ENCODE measurements at places on chromosomes 1 and 21.

- no peak for DNase-seq
These were observed 31.9 kb downstream of the NEK2 start for GRCh38 chr1:211643324-211644212.

GRCh38 chr1:53379662-53380002, 51.8 kb upstream of the LRP8 start:
- DNase-seq: no peak

GRCh38 chr1:159646687-159647086, 59.1 kb downstream of the APCS start:
- no peak for DNase-seq

DNA sequence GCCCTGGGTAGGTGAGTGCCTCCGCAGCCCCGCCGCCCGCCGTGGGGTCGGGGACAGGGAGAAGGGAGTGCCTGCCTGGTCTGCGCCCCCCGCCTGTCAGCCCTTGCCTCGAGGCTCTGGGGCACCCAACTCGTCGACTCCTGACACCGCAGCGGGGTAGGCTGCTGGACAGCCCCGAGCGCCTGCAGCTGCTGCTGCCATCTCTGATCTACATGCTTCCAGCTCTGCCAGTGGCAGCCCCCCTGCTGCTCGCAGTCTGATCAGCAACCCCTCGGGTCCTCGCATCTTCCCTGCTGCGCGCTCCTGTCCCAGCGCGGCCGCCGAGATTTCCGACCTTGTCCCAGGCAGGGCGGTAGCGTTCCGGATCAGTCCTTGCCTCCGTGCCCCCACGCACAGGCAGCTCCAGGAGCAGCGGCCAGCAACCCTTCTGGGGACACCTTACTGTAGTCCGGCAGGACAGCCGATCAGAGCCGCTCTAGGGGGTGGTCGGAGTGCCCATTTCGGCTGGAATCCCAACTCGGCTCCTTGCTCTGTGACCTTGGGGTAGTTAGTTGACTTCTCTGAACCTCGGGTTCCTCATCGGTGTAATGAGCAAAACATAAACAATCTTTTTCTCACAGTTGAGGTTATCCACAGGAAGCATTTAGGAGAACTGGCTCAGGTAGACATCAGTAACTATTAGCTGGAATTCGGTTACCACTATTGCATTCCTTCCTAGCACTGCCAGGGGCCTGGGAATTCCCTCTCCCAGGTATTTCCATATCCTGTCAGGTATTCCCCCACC, 540 bp downstream of the BCAN start:
- no peak for DNase-seq

DNA sequence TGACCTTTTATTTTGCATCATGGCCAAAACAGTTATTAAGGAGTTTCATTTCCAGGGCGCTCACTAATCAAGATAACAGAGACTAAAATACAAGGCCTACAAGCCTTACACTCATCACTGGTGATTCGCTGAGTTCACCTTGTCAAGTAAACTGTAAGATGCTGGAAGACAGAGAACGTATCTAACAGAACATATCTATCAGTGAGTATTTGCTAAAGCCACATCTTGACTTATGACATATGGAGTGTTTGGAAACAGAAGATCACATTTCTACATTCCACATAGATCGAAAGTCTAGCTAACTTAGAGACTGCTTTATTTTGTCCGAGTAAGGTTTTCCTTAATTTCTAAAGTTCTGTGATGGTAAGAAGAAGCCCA, 506.5 kb downstream of the SMYD3 start:
- DNase-seq: no peak

DNA sequence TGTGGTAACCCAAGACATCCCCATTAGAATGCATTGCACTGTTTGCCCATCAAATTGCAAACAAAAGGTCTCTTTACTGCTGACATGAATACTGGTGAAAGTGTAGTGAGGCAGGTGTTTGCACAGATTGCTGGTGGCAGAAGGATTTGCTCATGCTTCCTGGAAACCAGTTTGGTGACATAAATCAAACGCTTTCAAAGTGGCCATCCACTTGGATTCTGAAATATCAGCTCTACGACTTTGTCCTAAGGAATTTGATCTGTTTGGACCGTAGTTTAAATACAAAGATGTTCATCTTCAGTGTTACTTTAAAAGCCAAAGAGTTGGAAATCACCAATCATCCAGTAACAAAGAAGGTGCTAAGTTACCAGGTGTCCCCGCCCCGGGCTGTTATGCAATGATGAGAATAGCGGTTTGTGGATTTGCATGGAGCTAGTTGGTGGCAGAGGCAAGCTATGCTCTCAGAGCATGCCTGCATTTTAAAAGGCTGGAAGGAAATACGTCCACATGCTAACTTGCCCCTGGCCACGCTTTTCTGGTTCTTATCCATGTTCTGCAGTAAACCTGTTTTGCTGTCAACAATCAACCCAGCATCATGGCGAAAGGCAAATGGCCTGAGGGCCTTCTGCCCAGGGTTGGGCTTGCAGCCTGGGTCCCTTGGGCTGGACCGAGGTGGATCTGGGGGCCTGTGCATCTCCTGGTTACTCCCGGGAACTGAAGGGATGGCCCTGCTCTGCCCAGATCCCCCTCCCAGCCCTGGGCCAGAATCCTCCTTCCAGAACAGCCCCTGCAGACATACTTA, 49.2 kb downstream of the UMODL1 start:
- DNase-seq: no peak

DNA sequence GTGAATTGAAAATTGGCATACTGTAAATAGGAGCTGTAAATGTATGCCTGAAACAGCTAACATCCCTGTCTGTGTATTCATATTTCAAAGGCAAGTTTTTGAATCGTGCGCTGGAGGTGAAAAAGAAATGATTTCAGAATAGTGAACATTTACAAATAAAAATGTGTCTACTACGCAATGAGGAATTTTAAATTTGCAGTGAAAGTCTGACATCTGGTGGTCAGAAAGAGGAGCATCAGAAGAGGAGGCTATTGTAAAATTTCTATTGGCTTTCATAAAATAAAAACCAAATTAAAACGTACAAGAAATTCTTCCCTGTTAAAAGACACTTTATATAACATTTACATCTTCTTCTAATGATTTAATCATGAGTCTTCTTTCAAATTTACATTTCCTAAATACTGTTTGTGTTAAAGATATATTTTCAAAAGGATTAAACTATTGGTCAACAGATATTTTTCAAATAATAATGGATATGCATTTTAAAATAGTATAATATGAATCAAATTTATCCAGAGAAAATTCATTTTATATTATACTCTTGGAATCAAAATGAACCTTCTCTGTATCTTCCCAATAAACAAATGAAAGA, 113.7 kb upstream of the RRP15 start:
- DNase-seq: no peak

GRCh38 chr1:201841265-201841912, 12.4 kb downstream of the IPO9 start:
- no peak for DNase-seq

DNA sequence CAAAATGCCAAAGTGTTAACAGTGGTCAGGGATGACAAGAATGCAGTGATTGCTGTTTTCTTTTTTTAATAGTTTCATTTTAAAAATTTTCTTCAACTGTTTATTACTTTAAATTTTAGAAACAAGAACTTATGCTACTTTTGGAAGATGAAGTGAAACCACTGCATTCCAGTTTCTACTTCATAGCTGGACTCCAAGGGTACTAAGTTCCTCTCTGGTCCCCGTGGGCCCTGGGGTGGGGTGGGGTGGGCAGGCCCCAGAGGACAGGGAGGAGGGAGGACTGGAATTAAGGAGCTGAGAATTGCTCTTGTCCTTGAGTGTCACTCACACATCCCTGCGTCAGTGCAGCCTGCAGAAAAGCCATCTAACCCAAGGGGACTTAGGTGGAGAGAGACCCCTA, 97.3 kb downstream of the RAVER2 start:
- DNase-seq: no peak

DNA sequence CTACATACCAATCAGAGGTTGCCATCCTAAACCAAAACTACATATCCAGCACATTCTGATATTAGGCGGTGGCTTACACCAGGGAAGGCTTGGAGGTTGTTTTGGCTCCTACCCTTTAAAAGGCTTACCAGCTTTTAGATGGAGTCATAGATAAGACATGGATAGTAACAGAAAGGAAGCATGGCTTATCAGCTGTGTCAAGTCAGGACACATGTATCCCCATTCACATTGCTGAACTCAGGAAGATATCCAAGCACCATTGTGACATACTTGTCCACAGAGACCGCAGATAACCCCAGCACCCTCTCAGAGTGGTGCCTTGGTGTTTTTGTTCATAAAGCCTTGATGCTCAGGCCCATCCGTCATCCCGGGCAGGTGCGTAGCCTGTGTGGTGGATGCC, 39.7 kb downstream of the ADARB1 start:
- DNase-seq: no peak

DNA sequence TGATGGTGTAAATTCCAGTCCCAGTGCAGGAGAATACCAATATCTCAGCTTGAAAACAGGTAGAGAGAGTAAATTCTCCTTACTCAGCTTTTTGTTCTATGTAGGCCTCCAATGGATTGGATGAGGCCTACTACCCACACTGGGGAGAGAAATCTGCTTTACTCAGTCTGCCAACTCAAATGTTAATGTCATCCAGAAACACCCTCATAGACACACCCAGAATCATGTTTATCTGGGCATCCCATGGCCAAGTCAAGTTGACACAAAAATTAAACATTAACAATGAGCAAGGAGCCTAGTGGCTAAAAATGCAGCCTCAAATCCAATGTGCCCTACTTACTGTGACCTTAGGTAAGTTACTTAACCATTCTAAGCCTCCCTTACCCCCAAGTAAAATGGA, 6.9 kb upstream of the HLX start:
- no peak for DNase-seq

GRCh38 chr1:71049951-71050598, 2.5 kb upstream of the PTGER3 start:
- DNase-seq: no peak

DNA sequence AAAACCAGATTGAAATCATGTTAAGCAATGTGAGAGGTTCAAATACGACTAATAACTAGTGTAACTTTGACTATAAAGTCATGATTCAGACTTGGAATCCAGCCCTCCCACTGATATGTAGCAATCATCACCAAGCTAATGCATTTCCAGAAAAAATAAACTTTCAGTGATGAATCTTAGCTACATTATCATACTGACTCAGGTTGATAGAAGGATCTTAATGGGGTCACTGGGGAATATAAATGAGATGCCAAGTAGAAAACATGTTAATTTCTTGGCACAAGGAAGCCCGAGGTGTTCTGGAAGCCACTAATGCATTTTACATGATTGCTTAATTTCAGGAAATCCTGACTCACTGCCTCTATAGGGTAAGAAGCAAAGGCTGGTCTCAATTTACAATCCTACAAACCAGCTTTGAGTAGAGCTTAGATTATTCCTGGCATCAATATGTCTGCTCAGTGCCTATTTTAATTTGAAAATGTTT, 67.7 kb downstream of the SELENOF start:
- no peak for DNase-seq

- peak; percentile 33 for DNase-seq
These were observed 15.2 kb downstream of the BCAN start for GRCh38 chr1:156656806-156657740.

GRCh38 chr1:100538913-100539835, 1.2 kb downstream of the GPR88 start:
- DNase-seq: no peak

DNA sequence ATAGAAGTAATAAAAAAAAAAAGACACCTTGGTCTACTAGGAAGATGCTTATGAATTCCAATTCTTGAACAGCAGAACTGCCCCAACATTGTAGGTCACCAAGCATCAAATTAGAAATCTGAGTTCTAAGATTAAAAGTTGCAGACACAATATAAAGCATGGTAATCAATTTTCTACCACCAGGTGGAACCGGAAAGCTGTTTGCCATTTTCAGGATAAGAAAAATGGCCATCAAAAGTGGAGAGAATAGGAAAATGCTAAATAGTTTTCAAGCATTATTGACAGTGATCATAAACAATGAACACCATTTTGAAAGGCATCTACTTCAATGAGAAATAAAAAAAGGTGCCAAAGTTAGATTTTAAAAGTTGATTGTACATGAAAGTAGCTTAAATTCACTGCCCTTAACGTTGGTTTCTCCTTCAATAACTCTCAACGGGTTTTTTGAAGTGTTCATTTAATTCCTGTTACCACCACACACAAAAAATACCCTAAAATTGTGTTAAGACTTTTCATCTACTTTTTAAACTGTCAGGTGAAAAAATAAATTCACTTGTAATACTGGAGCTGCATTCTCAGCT, 252.9 kb downstream of the KCNT2 start:
- DNase-seq: no peak

DNA sequence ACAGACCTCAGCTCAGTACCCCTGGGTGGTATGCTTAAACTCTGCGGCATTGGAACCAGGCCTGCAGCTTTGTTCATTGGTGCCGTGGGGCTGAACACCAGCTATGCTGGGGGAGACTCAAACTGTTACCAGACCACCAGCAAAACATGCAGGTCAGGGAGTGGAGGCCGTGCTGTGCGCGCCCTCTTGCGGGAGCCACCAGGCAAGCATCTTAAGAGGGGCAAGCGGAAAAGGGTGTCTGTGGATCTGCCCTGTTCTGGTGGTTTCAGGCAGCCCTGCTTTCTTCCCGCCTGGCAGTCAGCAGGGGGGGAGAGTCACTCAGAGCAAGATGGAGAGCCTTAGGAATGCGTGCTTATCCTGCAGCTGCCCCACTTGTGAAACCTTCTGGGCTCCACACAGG, 276.9 kb upstream of the ZRANB2 start:
- no peak for DNase-seq

DNA sequence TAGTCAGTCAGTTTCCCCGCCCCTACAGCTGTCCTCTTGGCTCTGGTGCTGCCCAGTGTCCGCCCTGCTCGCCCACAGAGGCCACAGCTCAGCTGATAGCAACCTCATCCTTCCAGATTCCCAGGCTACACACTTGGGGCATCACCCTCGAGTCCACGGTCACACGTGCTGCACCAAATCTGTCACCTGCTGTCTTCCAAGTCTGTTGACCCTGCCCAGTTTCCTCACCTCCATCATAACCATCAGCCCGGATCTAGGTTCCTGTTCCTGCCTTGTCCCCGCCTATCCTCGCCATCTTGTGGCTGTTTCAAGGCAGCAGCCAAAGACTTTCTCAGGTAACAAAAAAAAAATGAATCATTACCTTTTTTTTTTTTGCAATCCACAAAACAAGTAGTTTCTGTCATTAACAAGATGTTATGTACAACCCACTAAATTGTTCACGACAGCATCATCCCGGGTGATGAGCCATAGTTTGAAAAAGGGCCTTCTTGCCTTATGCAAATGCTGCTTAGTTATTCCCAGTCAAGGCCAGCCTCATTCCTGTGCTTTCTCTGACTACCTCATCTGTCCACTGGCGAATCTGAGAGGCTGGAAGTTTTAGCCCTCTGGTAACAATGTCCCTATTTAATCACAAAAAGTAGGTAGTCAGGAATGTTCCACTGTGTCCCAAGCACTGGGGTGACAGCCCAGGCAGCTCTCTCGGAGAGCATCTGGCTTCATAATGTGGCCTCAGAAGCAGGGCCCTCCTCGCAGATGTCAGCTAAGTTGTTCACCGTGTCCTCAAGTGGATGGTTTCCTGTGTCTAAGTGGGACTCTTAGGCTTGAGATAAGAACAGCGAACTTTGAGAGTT, 4.9 kb upstream of the MIIP start:
- DNase-seq: peak; percentile 12

- DNase-seq: no peak
These were observed 183.5 kb downstream of the PATJ start for GRCh38 chr1:61925591-61926298.
